ENCODE measurements at places on chromosomes 12 and 14.

DNA sequence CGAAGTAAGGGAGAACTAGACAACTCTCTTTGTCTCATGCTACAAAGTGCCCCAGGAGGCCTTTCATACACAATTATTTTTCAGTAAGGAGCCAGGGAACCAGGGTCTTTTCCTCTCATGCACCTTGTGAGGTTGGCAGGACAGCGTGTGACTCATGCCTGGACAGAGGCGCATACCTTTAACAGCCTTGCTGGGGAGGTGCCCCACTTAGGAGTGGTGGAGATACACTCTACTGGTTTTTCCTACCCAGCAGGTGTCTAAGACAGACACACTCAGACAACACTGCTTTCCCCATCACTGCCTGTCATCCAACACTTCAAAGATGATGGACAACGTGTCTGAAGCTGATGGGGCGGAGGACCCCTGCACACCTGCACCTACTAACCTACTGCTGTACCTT lies 49.1 kb downstream of the B4GALNT3 start:
- DNase-seq, result no peak

DNA sequence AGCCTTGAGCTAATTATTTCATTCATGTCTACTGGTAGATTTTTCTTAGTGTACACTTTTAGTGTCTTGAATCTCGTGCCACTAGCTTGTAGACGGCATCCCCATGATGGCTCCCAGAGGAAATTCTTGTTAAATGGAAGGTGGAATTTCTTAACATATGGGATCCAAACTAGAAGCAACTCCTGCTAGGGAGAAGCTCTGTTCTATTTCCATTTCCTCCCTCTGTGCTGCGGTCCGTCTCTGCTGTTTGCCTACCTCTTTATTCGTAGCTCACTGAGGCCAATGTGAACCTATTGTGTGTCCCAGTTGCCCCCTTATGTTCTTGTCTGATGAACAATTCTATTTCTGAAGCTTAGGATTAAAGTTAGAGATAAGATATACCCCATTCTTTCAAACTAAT lies 588 bp downstream of the PIK3C2G start:
- DNase-seq, result no peak

DNA sequence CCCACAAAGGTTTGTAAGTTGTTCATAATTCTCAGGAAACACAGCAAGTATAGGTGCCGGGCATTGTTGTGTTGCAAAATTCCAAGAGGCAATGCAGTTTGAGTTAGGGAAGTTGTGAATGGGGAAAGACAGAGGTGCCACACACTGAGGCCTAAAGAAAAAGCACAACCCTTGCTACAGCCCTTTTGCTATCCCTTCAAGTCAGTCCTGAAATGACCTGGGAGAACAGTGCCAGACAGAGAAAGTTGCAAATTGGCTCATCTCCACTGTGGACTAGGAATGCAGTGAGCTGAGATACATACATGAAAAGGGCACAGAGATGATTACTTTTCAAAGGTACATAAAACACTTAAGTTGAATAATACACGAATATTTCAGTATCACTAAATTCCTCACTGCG lies 213.3 kb upstream of the TMTC1 start:
- DNase-seq, result no peak

DNA sequence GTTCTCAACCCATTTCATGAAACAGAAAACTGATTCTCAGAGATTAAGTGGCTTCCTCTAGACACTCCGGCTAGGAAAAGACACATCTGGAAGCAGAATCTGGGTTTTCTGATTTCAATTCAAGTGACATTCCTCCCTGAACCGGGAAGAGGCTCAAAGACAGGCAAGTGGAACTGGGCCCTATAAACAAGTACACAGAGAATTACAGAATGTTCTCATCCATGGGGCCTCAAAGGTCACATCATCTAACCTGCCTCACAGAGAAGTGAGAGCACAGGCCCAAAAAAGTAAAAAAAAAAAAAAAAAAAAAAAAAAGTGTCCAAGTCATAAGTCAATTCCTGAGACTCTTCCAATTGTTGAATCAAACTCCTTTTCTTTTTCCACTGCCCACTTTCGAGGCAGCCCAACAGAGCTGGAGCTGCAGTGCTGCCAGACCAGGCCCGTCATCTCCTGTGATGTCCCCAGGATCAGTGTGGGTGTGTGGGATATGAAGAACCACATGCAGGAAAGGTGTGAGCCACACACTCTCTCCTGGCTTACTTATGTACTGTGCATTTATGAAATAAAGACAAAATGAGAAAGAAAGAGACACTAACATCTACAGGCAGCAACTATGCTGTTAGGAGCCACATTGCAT lies 2.8 kb upstream of the KRT1 start:
- no peak for DNase-seq

GRCh38 chr12:123621619-123622530 lies 11.6 kb downstream of the EIF2B1 start:
- DNase-seq, result no peak

DNA sequence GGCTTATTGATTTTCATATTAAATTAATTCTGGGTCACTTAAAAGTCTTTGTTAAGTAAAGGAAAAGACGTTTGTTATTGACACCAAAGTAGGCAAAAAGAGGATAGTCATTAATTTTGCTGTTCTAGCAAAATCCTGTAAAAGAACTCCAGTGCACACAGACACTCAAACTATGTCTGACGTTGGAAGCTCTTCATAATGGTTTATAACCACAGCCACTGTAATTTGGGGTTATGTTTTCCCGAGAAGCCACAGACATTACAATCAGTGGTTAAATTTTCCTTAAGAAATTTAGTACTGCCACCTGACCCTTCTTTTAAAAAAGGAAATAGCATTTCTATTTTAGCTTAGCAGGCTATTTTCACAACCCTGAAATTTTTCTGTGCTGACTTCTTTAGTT lies 267.5 kb downstream of the CCDC91 start:
- no peak for DNase-seq

DNA sequence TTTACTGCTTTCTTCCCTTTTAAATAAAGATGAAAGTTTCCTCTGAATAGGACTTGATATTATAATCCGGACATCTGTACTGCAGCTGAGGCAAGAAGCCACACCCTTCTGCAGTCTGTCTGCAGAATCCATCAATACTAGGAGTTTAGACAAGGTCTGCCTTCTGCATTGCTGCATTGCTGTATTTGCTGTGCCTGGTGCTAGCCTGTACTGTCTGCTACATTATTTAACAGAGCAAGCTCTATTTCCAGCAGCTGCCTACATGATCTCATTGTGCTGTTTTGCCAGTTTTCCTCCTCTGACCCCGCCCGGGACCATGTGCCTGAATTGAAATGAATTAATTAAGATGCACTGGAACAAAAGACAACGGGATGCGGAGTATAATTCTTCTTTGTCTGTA lies 1.7 kb downstream of the TUBA1A start:
- DNase-seq, result peak; percentile 69

DNA sequence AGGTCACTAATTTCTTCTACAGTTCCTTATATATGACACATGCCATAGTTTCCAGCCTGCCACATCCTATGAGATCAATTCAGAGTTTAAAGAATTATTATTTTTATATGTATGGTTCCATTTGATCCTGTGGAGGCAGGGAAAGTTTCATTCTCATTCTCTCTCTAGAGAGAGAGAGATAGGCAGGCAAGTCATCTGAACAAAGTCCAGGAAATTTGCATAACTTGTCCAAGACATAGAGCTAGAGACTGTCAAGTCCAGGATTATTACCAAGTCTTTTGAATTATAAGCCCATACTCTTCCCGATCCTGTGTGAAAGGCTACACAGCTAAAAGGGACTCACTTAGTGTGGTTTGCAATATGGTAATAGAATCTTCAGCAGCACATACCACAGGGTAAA lies 215.3 kb downstream of the SSPN start:
- no peak for DNase-seq

DNA sequence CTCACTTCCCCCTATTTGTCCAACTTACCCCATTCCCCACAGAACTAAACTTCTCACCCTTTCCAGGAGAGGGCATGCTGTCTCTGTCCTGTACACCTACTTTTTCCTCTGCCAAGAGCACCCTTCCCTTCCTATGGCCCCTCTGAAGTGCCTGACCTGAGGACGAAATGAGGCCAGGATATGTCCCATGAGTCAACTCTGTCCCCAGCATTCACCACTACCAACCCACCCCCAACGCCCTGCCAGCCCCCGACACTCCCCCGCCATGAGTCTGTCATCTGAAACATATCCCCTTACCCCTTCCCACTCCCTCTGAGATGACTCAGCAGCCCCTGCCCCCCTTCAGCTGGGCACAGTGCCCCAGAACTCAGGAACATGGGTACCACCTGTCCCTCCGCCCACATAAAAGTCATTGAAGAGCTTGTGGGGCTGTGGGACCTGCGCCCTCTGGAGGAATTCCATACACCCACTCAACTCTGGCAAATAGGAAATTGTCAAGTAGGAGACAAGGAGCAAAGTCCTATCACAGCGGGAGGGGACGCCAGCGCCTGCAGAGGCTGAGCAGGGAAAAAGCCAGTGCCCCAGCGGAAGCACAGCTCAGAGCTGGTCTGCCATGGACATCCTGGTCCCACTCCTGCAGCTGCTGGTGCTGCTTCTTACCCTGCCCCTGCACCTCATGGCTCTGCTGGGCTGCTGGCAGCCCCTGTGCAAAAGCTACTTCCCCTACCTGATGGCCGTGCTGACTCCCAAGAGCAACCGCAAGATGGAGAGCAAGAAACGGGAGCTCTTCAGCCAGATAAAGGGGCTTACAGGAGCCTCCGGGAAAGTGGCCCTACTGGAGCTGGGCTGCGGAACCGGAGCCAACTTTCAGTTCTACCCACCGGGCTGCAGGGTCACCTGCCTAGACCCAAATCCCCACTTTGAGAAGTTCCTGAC lies 26.3 kb downstream of the ITGA7 start:
- peak; percentile 24 for DNase-seq

DNA sequence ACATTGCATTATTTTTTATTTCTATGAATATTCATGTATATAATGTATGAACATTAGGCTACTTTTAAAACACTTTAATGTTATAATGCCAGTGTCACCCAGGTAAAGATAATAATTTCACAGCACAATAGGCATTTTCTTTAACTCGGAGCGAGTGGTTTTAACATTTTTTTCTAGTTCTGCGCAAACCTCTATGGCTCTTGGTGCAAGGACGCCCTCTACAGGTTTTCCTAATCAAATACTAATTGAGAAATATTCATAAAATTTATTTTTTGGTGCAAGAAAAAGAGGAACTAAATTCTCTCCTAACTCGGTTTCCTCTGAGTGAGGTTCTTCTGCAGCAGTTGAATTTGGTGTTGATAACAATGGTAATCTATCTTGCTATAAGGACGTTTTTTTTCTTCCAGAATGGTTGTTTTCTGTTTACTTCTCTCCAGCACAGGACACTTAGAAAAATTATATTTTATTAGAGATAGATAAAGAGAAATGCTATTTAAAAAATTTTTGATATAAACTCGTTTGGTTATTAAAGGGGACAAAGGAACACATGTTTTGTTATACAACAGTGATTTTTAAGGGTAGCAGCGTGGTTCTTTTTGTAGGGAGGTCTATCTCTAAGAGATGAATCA lies 2.4 kb upstream of the WIF1 start:
- peak; percentile 25 for DNase-seq

DNA sequence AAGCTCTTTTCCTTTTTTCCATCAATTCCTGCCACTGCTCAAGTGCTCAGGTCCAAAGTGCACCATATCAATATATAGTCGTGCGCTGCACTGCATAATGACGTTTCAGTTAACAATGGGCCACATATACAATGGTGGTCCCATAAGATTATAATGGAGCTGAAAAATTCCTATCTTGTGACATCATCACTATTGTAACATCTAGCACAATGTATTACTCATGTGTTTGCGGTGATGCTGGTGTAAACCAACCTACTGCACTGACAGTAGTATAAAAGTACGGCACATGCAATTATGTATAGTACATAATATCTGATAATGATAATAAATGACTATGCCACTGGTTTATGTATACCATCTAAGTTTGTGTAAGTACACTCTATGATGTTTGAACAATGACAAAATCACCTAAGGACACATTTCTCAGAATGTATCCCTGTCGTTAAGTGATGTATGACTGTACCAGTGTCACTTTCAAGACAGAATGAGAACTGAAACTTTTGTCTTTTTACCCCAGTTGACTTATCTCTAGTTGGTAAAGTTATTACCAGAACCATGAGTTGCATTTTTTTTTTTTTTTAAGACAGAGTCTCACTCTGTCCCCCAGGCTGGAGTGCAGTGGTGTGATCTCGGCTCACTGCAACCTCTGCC lies 53.7 kb upstream of the INSM2 start:
- DNase-seq, result no peak

DNA sequence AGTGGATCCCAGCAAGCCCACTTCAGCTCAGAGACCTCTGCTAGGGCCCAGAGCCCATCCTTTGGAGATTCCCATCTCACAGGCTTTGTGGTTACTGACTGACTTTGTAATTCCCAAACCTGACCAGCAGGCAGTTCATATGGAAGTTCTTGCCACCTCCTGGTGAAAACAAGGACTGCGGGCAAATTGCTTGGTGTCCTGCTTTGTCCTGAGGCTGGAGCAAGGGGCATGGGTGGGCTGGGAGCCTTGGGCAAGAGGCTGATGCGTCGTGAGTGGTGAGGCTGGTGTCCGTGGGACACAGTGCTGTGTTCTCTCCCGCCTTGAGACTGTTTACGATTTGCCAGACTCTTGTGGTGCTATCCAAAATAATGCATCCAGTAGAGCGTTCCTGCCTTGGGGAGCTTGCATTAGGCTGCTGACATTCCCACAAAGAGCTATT lies 91.0 kb downstream of the LRRC74A start:
- peak; percentile 84 for DNase-seq

DNA sequence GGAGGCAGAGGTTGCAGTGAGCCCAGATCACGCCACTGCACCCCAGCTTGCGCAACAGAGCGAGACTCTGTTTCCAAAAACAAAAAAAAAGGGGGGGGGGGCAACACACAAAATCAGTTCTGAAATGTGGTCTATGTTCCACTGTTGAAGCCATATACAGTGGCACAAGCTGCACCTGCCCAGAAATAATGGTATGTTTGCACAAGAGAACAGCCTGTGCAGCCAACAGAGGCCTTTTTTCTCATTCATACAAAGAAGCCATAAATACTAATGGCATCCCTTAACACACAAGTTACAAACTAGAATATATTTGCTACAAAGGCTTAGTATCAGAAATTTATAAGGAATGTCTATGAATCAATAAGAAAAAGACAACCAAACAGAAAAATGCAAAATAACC lies 37.1 kb downstream of the ITPR2 start:
- no peak for DNase-seq

- no peak for DNase-seq
Measured at GRCh38 chr14:22465201-22465840, 123.7 kb downstream of the DAD1 start.

Data from BE2C (cell line).